ENCODE measurements at places on chromosomes 1 and 21. TPM values are rescaled to one million over a fixed set of nuclear protein-coding genes. Genes with fewer than 3 reads are reported as not detected.

DPH5 gene
- 39.7 TPM for total RNA-seq

OR2M3 gene
- not detected for total RNA-seq

ALG14 gene
- total RNA-seq: 3.0 TPM

SPRR5 gene
- not detected for total RNA-seq

LEPR gene
- 1.9 TPM for total RNA-seq

L1TD1 gene
- total RNA-seq: not detected

C1QA gene
- total RNA-seq: not detected

GLUL gene
- 146 TPM for total RNA-seq

ACTN2 gene
- total RNA-seq: not detected

IL12RB2 gene
- total RNA-seq: 27.8 TPM

HSD3B2 gene
- total RNA-seq: not detected

PCP4L1 gene
- total RNA-seq: not detected

KCNT2 gene
- total RNA-seq: not detected

MRPL37 gene
- total RNA-seq: 109 TPM

MINDY1 gene
- total RNA-seq: 20.9 TPM

LEMD1 gene
- total RNA-seq: not detected

TMEM50B gene
- total RNA-seq: 38.8 TPM

XCL2 gene
- 1.9 TPM for total RNA-seq

NR1I3 gene
- total RNA-seq: not detected

SEC16B gene
- not detected for total RNA-seq

FCRL6 gene
- 0.25 TPM for total RNA-seq

LIN28A gene
- not detected for total RNA-seq

FGGY gene
- 10.7 TPM for total RNA-seq

CDK18 gene
- 0.27 TPM for total RNA-seq

ACTA1 gene
- total RNA-seq: not detected
